ENCODE measurements at places on chromosomes 4 and X.
A peak's percentile ranks its signal among the peaks of the same experiment; 100 is the strongest.

DNA sequence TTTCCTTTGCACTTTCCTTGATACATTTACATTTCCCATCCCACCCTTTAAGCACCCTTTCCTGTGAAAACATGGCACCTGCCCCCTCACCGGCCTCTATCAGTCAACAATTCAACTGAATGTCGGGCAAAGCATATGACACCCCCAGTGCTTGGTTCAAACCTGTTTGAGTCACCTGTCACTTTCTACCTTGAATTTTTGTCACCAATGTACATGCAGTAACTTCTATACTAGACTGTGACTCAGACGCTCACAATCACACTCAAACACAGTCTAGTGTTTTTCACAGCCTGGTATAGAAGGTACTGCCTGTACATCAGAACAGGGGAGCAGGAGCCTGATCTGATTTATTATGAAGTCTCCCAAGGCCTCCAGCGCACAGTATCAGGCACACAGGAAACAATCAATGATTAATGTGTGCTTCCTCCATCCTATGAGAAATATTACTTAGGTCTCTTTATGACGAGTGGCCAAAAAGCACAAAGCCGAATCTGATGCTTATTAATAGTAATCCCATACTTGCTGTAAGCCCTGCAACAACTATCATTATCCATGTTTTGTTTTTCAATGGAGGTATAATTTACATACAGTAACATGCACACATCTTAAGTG, 49.2 kb upstream of the FAM9C start:
- no peak for DNase-seq

GRCh38 chrX:119482041-119482440, 13.8 kb downstream of the SLC25A5 start:
- no peak for DNase-seq

DNA sequence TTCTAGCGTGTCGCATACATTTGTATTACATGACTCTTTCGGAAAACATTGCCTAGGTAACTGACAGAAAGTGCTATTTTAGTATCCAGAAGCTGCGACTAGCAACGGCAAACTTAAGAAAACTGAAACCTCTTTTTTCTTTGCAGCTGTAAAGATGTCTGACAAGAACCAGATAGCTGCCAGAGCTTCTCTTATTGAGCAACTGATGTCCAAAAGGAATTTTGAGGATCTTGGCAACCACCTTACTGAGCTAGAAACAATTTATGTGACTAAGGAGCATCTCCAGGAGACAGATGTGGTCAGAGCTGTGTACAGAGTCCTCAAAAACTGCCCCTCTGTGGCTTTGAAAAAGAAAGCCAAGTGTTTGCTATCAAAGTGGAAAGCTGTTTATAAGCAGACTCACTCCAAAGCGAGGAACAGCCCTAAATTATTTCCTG, 9.4 kb downstream of the TCEANC start:
- DNase-seq = peak; percentile 56

DNA sequence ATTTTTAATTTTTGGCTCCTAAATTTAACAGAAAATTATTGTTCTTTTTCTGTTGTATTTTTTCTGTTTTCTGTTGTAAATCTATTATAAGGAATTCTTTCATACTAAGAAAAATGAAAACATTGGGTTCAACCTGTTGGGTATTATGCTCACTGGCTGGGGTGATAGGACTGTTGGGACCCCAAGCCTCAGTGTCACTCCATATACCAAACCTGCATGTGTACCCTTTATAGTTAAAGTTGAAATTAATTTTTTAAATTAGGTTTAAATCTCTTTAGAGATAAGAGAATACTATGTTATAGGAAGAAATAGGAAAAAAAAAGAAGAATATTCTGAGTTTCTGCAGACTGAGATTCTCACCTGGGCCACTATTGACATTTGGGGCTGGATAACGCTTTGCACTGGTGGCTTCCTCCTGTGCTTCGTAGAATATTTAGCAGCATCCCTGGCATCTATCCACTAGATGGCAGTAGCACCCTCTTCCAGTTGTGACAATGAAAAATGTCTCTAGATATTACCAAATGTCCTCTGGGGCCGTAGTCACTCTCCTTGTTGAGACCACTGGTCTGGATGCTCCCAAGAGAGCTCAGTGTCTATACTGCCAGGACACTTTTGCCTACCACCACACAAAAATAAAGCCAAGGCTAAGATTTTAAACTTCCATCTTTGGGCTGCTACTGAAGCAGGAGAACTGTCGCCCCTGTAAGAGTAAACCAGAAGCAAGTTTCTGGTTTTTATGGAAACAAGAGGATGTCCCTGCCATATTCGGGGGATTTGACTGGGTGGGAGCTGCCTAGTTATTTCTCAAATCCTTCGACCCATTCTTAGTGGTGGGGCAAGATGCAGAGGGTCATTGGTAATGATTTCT, 22.4 kb upstream of the CLTRN start:
- peak; percentile 28 for DNase-seq

DNA sequence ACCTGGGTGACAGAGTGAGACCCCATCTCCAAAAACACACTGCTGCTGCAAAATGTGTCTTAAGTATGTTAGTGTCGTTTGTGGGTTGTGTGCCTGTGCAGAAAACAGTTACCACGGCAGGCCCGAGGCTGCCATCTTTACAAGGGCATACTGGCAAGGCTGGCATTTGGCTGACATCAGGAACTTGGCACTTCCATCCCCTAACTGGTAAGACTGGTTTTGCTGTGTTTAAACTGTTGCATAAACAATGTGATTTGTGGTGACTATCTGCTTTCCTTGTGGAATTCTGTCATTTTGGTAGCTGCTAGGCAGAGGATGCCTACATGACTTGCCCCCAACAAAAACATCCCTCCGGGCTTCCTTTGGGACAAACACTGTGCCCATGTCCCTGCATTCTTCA, 12.3 kb downstream of the LRP2BP start:
- no peak for DNase-seq

DNA sequence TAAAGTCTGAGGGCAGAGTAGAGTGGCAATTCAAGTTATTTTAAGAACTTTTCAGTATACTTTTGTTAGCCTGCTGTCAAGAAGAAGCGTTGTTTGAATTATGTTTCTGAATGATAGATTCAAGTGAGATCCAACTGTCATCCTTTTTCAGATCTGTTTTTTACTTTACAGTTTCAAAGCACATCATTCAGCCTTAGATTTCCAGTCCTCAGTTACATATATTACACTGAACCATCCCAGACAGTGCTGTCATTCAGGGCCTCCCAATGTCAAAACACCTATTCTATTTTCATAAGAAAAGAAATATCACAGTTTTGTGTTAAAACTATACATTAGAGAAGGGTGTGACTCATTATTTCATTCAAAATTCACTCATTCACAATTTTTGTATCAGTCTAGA, 856.9 kb downstream of the ADGRL3 start:
- no peak for DNase-seq

DNA sequence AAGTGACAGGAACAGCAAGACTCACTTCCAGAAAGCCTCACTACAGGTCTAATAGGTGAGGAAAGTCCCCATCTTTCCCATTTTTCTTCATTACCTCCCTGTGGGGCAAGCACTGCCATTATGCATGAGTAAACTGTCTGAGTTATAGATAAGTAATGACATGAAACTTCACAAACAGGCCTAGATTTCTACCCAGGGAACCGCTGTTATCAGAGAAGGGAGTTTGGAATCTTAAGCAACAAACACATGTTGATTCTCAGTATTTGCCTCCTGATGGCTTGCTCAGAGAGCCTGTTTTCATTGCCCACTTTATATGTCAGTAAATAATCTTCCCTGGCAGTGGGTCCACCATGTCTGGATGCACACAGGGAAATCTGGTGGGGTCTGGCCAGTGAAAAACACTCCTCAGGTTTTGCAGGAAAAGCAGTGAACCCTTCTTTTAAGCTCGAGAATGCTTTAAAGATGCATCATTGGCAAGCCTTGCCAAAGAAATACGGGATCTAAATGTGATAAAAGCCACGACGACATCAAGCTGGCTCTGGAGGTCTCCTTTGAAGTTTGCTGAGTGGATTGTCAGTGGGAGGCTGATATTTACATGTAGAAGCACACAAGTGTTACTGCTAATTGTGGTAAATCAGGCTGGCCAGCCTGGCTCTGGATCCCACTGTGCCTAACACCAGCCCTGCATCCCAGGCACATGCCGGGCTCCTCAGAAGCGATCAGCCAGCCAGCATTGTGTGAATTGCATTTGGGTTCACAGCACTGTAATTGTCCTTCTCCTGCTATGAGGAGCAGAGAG, 25.2 kb downstream of the PDGFRA start:
- no peak for DNase-seq

DNA sequence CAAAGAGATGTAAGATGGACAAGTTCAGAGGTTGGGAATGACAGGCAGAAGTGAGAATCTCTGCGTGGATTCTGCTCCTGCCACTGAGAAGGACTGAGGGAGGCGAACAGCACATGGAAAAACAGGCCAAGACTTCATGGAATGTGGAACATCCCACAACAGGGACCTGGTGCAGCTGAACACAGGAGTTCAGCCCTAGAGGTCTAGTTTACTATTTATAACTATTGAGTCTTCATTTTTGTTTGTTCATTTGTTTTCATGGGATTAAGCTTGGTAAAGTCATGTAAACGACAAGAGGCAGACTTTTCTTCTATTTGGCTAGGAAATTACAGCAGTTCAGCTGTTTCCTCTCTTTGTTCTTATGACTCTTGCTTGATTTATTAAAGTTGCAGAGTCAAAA, 234.5 kb downstream of the MAML3 start:
- peak; percentile 48 for DNase-seq

DNA sequence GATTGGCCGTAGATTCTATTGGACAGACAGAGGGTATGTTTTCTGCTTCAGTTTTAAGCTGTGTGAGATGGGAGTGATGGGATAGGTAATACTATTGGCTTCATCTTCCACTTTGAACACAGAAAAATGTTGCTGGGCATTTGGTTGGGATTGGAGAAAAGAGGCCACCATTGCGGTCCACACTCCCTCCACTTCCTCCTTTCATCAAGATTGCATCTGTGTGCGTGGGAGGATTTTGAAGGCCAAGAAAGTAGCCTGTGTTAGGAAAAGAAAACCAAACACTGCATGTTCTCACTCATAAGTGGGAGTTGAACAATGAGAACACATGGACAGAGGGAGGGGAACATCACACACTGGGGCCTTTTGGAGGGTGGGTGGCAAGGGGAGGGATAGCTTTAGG, 56.4 kb downstream of the EGF start:
- DNase-seq = no peak

- DNase-seq = no peak
Measured at GRCh38 chrX:23012636-23013035, 12.9 kb downstream of the DDX53 start.

DNA sequence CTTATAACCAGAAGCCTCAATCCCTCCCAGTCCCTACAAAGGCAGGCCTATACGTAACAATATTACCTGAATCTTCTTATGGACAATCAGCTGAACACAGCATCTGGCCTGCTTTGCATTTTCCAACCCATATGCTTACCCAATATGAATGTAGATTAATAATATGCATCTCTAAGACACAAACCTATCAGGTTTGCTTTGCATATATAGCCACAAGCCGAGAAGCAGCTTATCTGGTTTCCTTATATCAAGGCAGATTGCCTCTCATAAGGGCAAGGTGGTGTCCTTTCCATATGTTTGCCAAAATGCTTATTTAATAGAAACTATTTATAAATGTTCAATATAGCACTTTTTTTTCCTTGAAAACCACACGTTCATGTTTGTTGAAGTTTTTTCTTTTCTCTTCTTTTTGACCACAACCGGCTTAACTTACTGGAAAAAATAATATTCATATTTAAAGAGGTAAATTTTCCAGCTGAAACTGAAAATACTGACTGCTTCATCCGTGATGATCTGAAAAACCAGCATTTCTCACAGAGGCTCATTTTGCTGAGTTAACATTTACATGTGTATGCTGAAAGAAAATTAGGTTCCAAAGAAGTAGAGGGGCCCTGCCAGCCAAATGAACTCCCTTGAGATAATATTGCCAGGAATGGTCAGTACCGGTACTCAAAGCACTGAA, 3.8 kb downstream of the IL21 start:
- DNase-seq = no peak

DNA sequence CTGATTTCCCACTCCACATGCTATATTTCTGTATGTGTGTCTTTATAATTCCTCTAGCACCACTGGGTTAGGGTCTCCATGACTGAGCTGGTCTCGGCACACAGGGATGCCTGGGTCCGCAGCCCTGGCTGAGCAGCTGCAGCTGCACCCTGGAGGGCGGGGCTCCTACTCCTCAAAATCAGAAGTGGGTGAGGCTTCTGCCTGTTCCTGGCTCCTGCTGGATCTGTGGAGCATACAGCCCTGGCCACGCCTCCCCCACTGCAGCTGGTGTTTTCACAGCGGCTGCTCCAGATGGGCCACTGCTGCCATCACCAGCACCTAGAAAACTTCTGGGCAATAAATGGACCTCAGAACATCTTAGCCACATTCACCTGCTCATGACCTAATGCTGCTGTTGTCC, 30.9 kb downstream of the SPCS3 start:
- no peak for DNase-seq

- no peak for DNase-seq
Measured at GRCh38 chr4:23882976-23883531, 6.8 kb downstream of the PPARGC1A start.

GRCh38 chr4:89316931-89317366, 9.3 kb upstream of the GPRIN3 start:
- DNase-seq = peak; percentile 78

DNA sequence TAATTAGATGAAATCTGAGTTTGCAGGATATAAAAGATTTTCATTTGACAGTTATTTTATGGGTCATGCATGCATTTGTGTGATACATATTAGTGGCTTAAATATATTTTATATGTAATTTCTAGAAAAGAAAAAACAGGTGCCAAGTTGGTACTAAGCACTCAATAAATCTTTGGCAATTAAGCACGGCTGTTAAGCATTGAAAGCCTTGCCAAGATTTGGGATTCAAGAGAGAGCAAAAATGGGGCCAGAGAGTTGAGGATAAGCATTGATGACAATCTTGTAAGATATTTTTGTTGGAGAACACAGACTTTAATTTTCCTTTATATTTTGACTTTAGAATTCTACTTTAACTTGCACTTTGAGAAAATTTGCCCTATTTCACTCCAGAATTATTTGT, 249.8 kb upstream of the MAD2L1 start:
- DNase-seq = no peak

DNA sequence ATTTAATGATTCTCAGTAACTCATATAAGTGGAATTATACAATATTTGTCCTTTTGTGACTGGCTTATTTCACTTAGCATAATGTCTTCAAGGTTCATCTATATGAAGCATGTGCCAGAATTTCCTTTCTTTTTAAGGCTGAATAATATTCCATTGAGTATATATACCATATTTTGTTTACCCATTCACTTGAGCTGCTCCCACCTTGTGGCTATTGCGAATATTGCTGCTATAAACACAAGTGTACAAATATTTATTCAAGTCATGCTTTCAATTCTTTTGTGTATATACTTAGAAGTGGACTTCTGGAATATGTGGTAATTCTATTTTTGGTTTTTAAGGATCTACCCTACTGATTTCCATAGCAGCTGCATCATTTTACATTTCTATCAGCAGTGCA, 219.1 kb downstream of the MID1 start:
- DNase-seq = peak; percentile 2

Data from HCEC 1CT (cell line).